Activated T-helper 1 cell treated with anti-CD3 and anti-CD28 coated beads, Interleukin-2, amount 50 U/mL, for 16 hours (primary cell): ENCODE measurements at places on chromosomes 3 and 15.

GRCh38 chr3:177119829-177120228, 77.5 kb downstream of the TBL1XR1 start:
- DNase-seq = no peak

DNA sequence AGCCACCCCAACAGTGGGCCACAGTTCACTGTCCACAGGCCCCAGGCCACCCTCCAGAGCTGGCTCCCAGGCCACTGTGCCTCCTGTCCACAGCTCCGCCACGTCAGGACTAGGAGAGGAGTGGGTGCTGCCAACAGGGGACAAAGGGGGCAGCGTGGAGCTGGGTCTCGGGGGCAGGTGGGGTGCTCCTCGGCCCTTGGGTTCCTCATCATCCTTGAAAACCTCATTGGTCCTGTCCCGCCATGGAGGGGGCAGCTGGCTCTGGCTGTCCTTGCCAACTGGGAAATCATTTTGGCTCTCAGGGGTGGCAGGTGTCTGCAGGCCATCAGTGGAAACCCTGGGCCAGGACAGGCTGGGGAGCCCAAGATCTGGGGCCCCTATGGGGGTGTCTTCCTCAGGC, 45.2 kb downstream of the ADAMTS7 start:
- no peak for DNase-seq

DNA sequence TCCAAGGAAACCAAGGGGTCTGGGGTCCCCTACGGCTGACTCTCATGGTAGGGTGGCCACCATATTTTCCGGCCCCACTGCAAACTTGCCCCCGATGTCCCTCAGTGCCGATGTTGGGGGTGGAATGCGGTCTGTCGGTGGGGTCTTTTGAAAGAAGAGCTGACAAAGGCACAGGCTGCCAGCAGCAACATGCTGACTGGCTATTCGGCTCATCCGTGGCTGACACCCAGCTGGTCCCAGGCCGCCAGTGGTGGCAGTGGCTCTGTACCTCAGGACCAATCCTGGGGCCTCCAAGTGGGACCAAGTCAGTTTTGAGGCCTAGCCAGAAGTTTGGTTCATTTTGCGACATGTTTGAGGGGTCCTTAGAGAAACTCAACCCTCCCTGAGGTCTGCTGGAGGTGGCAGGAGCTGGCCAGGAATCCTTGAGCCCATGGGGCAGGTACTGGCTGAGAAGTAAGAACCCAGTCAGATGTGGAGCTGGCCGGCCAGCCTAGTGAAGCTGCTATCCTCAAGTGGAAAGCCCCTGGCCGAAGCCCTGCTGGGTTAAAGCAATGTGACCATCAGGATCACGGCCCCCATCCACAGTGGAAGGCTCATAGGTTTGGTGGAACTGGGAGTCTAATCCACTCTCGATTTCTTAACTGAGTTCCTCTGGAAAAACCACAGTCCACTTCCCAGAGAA, 17.8 kb downstream of the BMF start:
- DNase-seq = no peak

- DNase-seq = no peak
Observed at GRCh38 chr3:138962854-138963560, 16.0 kb downstream of the FOXL2NB start.

DNA sequence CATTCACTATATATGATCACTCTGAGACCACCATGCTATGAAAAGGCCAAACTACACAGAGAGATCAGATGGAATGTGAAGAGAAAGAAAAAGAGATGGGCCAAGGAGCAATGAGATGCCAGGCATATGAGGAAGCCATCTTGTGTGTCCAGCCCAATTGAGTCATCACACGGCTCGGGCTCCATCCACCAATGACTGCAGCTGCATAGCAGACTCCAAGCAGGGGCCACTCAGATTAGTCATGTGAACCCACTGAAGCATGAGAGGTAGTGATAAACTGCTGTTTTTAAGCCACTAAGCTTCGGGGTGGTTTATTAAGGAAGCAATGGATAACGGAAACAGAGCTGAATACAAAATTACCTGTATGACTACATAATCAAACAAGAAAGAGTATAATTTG, 185.9 kb downstream of the SUCLG2 start:
- no peak for DNase-seq

GRCh38 chr3:174243171-174243570, 616.0 kb upstream of the NAALADL2 start:
- no peak for DNase-seq

GRCh38 chr3:57206423-57206822, 6.6 kb upstream of the HESX1 start:
- no peak for DNase-seq

GRCh38 chr3:136789976-136790375, 28.9 kb upstream of the SLC35G2 start:
- no peak for DNase-seq

GRCh38 chr3:190786898-190787297, 75.6 kb downstream of the GMNC start:
- no peak for DNase-seq
